ENCODE measurements at places on chromosomes 13 and 19.

DNA sequence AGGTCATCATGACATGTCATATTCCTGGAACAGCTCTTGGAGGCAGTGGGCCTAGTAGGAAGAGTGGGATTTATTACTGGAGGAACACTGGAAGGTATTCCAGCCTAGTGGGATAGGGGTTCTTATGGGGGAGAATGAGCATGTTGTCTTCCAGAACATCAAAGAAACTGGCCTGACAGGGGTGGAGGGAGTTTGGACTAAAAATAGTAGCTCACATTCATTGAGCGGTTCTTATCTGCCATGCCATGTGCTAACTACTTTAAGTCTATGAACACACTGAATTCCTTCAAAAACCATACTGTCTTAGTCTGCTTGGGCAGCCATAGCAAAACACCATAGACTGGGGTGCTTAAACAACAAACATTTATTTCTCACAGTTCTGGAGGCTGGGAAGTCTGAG lies 413.6 kb downstream of the HS6ST3 start:
- DNase-seq = no peak

GRCh38 chr13:20824762-20825476 lies 51.2 kb upstream of the EEF1AKMT1 start:
- DNase-seq = no peak

GRCh38 chr19:5547881-5548280 lies 19.9 kb downstream of the TINCR start:
- no peak for DNase-seq

GRCh38 chr19:7292950-7293761 lies 1.1 kb downstream of the INSR start:
- DNase-seq = no peak

DNA sequence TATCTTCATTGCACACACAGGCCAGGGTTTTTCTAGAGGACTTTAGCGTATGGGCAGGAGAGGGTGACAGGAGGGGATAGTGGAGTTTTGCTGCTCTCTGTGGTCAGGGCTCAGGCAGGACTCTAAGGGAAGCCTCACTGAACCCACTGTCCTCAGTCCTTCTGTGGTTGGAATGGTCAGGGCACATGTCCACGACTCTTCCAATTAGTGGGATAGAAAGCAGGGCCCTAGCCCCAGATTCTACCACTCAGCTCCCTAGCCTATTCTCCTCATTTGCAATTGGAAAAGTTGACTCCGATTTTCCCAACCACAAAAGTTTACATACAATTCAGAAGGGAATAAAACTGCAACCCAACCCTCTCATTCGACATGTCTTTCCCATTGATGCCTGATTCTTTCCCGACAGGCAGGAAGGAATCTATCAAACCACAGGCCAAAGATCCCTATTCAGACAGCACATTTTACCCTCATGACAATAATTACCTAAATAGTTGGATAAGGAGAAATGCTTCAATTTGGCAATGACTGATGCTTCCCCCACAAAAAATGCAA lies 38.2 kb downstream of the TGDS start:
- no peak for DNase-seq

DNA sequence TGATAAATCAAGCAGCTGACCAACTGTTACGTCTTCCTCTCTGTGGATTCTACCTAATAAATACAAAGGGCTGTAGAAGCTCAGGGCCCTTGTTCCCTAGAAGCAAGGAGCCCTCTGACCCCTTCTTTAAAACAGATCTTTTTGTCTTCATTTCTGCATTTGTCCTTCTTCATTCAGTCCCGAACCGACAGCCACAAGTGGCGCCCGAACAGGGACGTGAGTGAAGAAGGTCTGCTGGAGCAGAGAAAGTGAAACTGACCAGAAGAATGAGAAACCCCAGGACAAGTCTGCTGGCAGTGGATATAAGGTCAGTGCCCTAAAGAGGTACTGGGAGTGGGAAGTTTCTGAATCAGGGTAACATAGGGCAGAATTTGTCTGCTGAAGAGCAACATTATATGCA lies 13.1 kb downstream of the ZNF773 start:
- DNase-seq = no peak

DNA sequence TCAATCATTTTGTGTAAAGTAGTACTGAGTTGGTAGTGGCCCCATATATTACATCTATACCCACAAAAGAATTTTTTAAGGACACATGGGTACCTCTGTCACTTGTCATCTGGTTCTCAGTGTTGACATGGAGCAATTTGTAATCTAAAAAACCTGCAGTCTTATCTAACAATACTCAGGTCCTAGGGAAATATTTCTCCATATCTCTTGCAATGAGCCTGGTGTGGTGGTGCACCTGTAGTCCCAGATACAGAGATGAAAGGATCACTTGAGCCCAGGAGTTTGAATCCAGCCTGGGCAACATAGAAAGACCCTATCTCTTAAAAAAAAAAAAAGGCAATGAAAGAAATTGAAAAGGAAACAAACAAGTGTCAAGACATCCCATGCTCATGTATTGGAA lies 70.7 kb upstream of the ZNF30 start:
- DNase-seq = no peak

GRCh38 chr19:30566681-30567420 lies 194.7 kb downstream of the ZNF536 start:
- DNase-seq = no peak

GRCh38 chr13:75395066-75395465 lies 86.9 kb downstream of the TBC1D4 start:
- no peak for DNase-seq

- DNase-seq = no peak
Measured at GRCh38 chr13:110479648-110480047, 81.9 kb downstream of the RAB20 start.

DNA sequence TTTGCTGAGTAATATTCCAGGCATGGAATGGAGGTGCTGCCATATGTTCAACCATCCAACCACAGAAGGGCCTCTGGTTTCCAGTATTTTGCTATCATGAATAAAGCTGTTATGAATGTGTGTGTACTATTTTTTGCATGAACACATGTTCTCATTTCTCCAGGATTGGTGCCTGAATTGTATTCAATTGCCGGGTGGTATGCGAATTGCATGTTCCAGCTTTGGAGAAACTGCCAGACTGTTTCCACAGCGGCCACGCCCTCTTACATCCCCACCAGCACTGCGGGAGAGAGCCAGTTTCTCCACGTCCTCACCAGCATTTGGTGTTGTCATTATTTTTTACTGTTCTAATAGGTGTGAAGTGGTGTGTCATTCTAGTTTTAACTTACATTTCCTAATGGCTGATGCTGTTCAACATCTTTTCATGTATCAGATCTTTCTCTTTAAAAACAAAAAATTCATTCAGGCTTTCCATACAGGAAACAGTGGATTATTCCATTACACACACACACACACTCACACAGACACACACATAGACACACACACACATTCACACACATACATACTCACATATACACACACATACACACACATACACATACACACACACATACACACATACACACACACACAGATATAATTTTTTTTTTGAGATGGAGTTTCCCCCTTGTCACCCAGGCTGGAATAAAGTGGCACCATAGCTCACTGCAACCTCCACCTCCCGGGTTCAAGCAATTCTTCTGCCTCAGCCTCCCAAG lies 154.1 kb downstream of the PTPRS start:
- DNase-seq = no peak

- no peak for DNase-seq
Measured at GRCh38 chr19:6253954-6254733, 25.6 kb downstream of the MLLT1 start.

- no peak for DNase-seq
Measured at GRCh38 chr19:44807652-44808462, 1.0 kb upstream of the BCAM start.

- no peak for DNase-seq
Measured at GRCh38 chr13:51343475-51343874, 4.0 kb downstream of the SERPINE3 start.

DNA sequence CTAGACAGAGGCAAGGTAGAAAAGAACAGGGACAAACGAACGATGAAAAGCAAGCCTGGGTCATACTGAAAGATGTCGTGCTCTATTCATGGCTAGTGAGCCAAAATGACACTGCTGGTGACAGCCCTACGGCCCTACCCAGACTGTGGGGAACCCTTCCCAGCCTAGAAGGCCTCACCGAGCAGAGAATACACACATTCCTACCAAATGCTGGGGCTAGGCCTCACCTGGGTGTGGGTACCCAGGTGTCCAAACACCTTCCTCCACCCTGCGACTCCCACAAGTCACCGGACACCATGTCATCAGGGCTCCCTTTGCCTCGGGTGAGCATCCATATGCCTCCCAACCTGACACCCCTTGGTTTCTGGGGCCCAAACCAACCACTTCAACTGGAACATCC lies 85.3 kb upstream of the DOCK9 start:
- DNase-seq = no peak

- no peak for DNase-seq
Measured at GRCh38 chr13:96052656-96053002, 572 bp downstream of the UGGT2 start.

DNA sequence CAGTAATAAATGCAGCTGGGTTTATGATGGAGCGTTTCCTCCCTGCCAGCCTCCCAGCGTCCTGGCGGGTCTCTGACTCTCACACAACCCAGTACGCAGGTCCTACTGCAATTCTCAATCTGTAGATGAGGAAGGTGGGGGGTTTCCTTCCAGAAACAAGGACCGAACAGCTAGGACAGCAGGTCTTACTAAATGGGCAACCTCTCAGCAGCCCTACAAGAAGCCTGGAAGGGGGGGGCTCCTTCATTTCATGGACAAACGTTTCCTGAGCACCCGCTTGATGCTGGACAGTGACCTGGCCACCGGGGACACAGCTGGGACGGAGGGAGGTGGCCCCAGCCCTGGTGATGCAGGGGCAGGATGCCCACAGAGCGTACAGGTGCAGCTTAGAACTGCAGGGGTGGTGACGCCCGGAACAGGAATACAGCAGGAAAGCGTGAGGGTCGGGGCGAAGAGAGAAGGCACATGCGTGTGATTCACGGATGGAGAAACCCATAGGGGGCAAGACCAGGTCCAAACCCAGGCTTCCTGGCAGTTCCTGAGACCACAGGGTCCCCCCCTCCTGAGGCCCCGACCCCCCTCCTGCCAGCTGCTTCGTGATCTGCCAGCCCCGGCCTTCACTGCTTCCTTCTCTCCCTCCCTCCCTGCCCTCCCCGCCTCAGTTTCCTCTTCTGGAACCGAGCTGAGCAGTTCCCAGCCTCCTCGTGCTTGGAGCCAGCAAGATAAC lies 732 bp upstream of the C2CD4C start:
- no peak for DNase-seq

- no peak for DNase-seq
Measured at GRCh38 chr13:41928323-41928722, 32.6 kb downstream of the VWA8 start.

- no peak for DNase-seq
Measured at GRCh38 chr19:42508892-42509444, 19.3 kb downstream of the CEACAM1 start.

GRCh38 chr19:50488389-50489194 lies 11.9 kb upstream of the GARIN5A start:
- no peak for DNase-seq

GRCh38 chr13:79309690-79310089 lies 96.4 kb downstream of the RBM26 start:
- no peak for DNase-seq

DNA sequence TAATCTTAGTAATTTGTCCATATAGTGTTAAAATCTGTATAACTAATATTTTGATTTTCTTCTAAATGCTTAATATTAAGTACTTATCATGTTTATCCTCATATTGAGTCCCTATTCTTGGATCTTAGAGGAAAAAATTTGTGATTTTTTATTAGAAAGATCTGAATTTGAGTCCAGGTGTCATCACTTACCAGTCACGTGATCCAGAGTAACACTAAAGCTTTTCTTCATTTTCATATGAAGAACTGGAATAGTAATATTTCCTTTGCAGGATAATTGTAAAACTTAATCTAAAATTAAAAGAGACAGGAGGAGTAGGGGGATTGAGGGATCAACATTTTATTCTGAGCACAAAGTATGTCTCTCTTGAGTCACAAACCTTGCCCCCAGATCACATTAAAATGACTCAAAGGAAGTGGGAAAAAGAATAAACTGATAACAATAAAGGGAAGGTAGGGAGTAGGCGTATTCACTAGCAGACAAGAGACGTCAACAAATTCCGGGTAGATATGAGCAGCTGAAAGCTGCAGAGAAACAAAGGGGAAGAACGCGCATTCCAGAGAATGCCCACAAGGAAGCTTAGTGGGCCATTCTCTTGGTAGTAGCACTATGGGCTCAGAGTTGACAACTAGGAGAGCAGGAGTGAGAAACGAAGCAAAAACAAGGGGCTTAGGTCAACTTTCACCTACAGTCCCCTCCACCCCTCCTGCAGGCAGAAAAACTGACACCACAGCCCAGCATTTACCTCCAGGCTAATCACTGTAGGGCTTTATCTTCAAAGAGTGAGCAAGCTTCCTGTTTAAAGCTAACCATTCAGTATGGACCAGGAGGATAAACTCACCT lies 123.1 kb downstream of the SPRY2 start:
- no peak for DNase-seq

- no peak for DNase-seq
Measured at GRCh38 chr19:37718304-37718703, 1.3 kb downstream of the ZNF607 start.

DNA sequence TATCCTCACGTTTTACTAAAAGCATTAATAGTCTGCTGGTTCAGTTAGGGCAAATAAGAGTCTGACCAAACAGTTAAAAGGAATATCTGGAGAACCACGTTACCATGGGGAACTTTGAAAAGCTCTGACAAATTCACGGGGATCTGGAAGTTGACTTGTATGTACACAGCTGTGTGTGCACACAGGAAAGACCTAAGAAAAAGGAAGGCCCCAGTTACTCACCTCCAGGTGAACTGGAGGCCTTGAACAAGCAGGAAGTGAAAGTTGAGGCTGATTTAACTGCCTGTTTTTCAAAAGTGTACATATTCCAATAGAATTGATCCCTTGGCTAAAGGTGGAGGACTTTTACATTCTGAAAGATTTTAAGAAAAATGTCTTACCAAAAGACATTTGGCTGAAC lies 1891.6 kb upstream of the PCDH20 start:
- DNase-seq = no peak

DNA sequence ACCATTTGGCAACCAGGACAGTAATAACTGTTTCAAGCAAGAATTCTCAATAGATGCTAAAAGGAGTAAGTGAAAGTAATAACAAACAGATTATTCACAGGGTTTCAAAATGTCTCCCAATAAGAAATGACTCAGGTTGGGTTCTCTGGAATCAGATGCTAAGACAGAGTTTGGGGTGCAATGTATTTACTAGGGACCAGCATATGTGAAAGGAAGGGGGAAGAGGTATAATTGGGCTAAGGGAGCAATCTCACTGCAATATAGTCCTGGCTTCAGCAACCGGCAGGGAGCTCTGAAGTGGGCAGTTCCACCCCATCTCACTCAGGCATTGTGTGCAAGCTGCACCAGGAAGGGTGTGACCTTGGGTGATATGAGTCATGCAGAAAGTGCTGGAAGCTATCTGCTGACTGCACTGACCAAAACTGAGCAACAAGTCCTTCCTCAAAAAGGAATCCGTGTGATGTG lies 23.4 kb downstream of the ZDHHC20 start:
- DNase-seq = peak; percentile 4

GRCh38 chr13:84433024-84433423 lies 550.8 kb upstream of the SLITRK1 start:
- no peak for DNase-seq

DNA sequence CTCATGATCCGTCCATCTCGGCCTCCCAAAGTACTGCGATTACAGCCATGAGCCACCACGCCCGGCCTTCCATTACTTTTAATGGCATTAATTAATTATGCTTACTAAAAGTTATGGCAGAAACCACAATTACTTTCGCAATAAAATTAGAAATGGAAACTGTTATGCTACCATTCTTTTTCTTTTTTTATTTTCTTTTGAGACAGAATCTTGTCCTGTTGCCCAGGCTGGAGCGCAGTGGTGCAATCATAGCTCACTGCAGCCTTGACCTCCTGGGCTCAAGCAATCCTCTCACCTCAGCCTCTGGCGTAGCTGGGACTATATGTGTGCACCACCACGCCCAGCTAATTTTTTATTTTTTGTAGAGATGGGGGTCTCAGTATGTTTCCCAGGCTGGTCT lies 4.6 kb upstream of the BST2 start:
- DNase-seq = no peak

Data from T follicular helper cell (primary cell).